ENCODE measurements at places on chromosomes 2 and 18.

DNA sequence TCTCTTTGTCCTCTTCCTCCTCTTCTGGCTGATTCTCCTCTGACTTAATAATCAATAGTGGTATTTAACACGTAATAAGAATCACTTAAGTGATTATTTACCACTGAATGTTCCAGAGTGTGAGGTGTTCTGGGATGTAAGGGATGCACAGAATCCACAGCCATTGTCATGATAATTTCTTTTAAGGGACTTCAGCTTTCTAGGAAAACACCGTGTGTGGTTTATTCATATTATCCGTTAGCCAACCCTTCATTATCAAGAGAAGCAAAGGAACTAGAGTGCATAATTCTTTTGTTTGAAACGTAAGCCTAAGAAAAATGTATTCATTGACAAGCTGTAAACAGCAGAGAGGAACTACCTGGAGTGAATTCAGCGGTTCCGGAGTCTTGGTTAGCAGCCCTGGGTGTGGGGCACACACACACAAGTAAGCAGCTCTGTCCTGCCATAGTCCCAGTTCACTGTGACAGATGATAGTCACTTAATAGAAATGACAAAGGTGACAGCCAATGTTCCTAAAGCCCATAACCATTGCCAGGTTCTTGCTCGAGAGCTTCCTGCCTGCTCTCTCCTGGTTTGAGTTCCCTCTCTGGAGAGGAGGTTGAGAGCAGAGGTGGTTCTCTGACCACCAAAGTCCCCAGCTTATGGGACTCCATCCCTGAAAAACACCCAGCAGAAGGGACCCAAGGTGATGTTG is 101.9 kb downstream of the ACOXL start:
- DNase-seq, result no peak

DNA sequence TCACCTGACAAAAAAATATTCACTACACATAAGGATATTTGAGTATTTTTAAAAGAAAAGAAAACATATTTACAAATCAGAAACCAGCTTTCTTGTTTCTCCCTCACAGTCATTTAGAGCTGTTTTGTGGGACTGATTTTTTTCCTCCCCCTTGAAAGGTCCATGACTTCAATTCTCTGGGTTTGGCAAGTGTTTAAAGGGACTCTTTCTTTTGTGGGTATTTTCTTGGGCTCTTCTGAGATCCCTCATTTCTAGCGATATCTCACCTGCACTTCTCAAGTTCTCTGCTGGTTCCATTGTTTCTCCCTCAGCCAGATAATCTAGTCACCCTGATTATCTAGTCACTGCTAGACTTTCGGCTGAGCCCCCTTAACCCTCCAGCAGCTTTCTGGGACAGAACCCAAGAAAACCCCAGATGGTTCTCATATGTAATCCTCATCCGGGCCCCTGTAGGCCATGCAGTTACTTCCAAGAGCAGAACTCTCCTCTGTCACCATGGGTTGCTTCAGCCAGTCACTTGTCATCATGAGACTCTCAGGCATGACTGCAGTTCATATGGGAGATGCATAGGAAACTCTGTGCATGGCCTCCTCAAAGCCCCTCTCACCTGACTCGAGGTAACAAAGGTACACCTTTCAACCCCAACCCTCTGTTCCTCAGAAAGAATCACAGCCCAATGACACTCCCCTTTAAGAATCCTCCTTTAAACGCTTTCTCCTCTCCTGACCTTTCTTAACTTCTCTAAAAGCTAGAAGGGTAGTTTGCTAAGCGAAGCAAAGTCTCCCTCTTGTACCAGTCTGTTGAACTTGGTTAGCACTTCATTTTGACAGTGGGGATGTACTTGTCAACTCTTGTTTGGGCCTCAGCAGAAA is 36.7 kb upstream of the ITGA4 start:
- DNase-seq, result no peak

GRCh38 chr2:23492337-23492675 is 107.3 kb downstream of the KLHL29 start:
- DNase-seq, result no peak

DNA sequence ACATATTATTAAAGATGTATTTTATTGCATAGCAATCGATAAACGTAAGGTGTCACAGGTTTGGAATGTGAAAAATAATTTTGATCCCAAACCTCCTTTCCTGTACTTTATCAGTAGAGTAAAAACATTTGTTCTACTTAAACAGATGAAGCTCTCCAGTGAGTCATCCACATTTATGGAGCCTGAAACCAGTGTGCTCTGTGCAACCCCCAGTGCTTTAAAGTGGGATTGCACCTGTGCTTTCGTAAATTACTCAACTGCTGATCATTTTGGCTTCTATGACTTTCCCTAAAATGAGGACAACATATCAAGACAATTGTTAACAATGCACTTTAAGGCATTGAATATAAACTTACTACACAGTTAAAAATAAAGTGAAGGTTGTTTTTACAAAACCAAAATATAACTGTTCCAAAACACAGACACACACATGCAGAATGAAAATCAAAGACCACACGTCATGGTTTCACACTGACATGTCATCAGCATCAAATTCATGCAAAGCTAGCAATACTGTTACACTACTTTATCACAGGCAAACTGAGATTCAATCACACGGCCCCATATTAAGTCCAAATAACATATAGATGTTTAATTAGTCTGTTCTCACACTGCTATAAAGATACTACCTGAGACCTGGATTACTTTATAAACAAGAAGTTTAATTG is 9.7 kb downstream of the TMEM18 start:
- DNase-seq, result peak; percentile 47

DNA sequence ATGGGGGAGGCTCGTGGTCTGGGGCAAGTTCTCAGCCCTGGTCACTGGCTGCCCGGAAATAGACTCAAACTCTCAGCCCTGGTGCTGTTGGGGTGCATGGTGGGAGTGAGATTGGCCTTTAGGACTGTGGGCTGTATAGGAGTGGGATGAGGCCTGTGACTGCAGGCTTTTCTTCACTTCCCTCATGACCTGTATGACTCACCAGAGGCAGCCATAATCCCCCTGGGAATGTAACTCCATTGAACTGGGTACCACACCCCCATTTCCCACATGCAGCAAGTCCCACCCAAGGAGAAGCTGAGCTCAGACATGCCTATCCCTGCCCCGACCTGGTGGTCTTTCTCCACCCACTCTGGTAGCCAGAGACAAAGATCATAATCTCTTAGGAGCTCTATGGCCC is 177.7 kb upstream of the OSR1 start:
- no peak for DNase-seq

GRCh38 chr2:15259356-15259756 is 301.8 kb downstream of the NBAS start:
- no peak for DNase-seq

DNA sequence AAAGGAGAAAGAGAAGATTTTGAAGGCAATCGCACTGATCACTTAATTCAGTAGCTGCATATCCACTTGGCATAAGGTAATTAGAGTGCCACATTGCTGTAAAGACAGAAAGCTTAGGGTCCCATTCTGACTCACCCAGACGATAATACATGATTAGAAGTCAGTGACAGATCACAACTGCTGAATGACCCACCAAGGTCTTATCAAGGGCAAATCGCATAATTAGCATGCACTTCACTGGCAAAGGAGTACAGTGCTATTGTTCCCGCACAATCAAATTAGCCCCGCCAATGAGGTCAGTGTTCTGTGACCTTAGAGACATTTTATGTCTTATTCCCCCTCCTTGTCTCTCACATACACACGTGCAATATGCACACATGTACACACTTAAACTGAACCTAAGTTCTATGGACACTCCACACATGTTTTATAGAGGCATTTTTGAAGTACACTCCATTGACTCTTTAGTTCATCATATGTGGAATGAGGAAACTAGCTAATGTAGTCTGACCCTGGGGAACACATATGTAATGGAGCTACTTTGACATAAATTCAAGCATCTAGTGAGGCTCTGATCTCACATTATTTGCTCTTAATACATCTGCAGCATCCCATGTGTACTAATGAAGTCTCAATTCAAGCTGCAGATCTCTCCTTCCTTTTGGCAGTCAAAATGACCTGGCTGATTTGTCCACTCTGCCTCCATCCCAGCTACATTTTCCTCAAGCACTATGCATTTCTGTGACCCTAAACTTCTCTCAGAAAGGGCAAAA is 673.8 kb upstream of the FANCL start:
- DNase-seq, result no peak

GRCh38 chr18:75406491-75407445 is 20.7 kb downstream of the SMIM21 start:
- no peak for DNase-seq

- no peak for DNase-seq
These were observed 95.9 kb upstream of the GRB14 start for GRCh38 chr2:164717000-164717803.

GRCh38 chr2:185610301-185610700 is 128.3 kb upstream of the FSIP2 start:
- DNase-seq, result no peak

GRCh38 chr2:109238580-109238979 is 109.6 kb downstream of the SH3RF3 start:
- peak; percentile 85 for DNase-seq

DNA sequence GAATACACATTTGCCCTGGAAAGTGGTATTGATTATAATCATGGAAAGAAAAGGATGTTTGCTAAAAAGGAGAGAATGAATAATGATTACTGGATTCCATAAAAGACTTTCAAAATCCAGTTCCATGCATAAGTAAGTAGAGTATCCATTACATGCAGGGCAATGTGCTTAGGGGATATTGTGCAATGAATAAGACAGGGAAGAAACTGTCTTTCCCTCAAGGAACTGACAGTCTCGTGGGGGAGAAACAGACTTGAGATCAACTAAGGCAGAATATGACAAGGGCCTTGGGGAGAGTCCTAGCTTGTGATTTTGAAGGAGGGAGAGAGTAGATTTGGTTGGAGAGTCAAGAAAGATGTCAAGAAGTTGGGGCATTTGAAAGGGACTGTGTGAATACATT is 130.6 kb downstream of the SPP2 start:
- DNase-seq, result no peak

- DNase-seq, result no peak
These were observed 134.8 kb downstream of the PRKCE start for GRCh38 chr2:45786030-45786835.

DNA sequence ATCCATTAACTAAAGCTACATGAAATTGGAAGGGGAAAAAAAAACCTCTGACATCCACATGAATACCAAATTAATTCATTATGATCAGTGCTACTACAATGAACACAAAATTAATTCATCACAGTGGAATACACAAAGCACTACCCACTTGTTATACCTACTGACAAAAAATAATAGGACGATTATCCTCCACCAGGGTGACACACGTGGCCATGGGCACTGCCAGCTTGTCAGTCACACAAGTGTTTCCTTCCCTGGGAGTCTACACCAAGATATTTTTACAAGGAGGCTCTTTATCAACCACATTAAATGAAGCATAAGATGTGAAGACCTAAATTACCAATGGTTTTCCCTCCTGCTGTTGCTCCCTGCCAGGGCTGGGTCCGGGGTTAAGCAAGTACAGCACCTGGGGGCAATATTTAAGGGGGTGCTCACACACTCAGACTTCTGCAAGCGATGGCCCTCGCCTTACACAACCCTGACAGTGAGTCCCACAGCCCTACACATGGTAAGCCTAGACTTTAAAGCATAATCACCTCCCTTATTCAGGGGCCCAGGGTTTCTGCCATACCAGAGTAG is 90.1 kb downstream of the TCF4 start:
- no peak for DNase-seq

DNA sequence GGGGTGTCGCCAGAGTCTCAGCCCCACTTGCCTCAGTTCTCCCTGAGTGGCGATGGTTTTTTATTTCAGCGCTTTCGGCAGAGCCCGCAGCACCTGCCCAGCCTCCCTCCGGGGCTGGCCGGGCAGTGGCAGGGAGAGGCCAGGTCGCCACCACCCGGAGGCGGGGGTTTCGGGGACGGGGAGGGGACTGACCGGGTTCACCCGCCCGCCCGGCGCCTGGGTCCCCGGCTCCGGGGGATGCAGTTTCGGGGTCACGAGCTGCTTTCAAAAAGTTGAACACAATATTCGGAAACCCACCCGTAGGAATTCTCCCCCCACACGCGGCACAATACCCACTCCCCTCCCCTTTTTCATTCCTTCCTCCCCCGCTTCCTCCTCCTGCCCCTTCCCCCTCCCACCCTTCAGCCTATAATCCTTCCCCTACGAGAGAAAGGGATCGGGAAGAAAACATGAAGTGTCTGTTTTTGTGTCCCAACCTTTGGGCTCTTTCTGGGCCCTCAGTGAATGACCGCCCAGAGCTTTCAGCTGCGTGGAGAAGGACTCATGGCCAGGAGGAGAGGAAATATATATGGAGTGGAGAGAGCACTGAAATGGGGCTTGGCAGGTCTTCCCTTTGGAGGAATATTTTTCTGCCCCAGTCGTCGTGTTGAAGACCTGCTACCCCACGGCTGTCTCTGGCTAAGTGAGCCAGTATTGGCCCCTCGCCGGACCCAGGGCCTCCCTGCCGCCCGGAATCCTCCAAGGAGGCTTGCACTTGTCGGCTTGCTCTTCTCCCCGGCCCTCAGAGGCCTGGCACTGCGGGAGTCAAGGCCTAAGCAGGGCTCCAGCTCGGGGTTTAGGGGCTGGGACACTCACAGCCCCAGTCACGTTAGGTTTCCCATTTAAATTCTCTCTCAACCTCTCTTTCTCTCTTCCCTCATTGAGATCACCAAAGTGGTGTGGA is 2.1 kb upstream of the SIX3 start:
- DNase-seq, result no peak

- DNase-seq, result no peak
These were observed 15.5 kb downstream of the CYP1B1 start for GRCh38 chr2:38060236-38061018.

DNA sequence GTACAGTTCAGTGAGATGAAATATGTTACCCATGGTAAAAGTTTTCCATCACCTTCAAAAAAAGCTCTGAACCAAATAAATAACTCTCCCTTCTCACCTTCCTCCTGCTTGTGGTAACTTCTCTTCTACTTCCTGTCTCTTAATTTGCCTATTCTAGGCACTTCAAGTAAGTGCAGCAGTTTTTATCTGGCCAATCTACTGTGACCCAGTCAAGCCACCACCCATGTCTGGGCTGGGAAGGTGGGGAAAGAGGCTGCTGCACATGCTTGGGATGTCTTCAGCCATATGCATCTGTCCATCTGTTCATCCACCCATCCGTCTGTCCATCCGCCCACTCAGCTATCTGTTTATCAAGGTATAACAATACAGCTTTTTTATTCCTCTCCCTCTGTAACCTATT is 31.6 kb downstream of the ZNF532 start:
- no peak for DNase-seq

DNA sequence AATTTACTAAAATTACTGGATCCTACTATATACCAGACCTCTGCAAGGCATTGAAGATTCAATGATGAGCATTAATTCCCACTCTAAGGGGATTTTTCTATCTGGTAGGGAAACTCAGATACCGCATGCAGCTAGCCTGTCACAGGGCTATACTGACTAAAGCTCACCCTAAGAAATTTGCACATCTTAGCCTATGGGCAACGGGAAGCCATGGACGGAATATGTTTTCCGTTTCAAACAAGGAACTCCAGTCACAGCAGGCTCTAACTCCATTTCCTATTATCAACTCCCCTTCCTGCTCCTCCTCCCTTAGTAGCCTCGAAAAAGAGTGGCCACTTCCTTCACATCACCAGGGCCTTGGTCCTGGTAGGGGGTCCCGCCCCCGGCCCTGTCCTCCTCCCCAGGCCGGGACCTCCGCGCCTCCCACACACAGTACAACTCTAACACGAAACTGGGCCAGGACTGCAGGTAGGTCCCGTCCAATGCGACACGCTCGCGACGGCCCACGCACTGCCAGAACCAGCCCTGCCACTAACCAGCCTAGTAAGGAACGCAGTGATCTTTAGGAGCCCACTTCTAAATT is 659 bp upstream of the COX5B start:
- DNase-seq, result no peak

Data from fibroblast of the conjunctiva (primary cell).